ENCODE measurements at places on chromosomes 1 and 21. TPM values are rescaled to one million over a fixed set of nuclear protein-coding genes. Genes with fewer than 3 reads are reported as not detected.

ATP8B2 gene
- total RNA-seq: 105 TPM

GJB3 gene
- total RNA-seq: not detected

NUP210L gene
- 0.15 TPM for total RNA-seq

MYBPH gene
- total RNA-seq: not detected

TMEM51 gene
- total RNA-seq: 0.10 TPM

AQP10 gene
- total RNA-seq: not detected

DIO1 gene
- not detected for total RNA-seq

MAP1LC3C gene
- total RNA-seq: not detected

CYP2J2 gene
- total RNA-seq: 1.5 TPM

PLA2G4A gene
- not detected for total RNA-seq

TRIM67 gene
- total RNA-seq: not detected

CHI3L2 gene
- total RNA-seq: 23.9 TPM

KLHDC9 gene
- total RNA-seq: not detected

AMPD1 gene
- total RNA-seq: not detected

PTPRU gene
- total RNA-seq: 0.71 TPM

ELF3 gene
- total RNA-seq: 0.61 TPM

U2AF1 gene
- total RNA-seq: 5.5 TPM

SF3B4 gene
- 112 TPM for total RNA-seq

MSH4 gene
- total RNA-seq: 0.41 TPM

EXTL1 gene
- not detected for total RNA-seq

HCRTR1 gene
- total RNA-seq: not detected

LCE2C gene
- total RNA-seq: not detected

HSD3B2 gene
- total RNA-seq: not detected

FASLG gene
- 12.7 TPM for total RNA-seq

LY9 gene
- total RNA-seq: 3.0 TPM

IL6R gene
- 6.4 TPM for total RNA-seq

FCRL3 gene
- 0.12 TPM for total RNA-seq

LRRC3 gene
- total RNA-seq: 2.9 TPM

TEX35 gene
- not detected for total RNA-seq

KIAA1614 gene
- 0.37 TPM for total RNA-seq

GPR25 gene
- not detected for total RNA-seq

NMNAT2 gene
- 0.05 TPM for total RNA-seq

DCDC2B gene
- total RNA-seq: not detected

PTGFR gene
- total RNA-seq: not detected

SPRR1A gene
- not detected for total RNA-seq

GNG4 gene
- total RNA-seq: 3.7 TPM

ALX3 gene
- total RNA-seq: not detected

ANGPTL1 gene
- not detected for total RNA-seq

PAQR6 gene
- 8.3 TPM for total RNA-seq

SLC2A5 gene
- 0.39 TPM for total RNA-seq

GJA8 gene
- not detected for total RNA-seq

GNB1 gene
- total RNA-seq: 409 TPM

NEGR1 gene
- total RNA-seq: not detected

OR10K2 gene
- not detected for total RNA-seq

C1QTNF12 gene
- 1.5 TPM for total RNA-seq

OR2T4 gene
- total RNA-seq: not detected

PRDM16 gene
- total RNA-seq: 0.05 TPM

BEND5 gene
- 2.3 TPM for total RNA-seq

CYP4B1 gene
- total RNA-seq: 0.10 TPM

CFAP141 gene
- total RNA-seq: not detected

RPTN gene
- total RNA-seq: not detected

TSHB gene
- total RNA-seq: not detected

NLRP3 gene
- 0.27 TPM for total RNA-seq

PPIAL4G gene
- total RNA-seq: 1.0 TPM

PBX1 gene
- 0.37 TPM for total RNA-seq

ATP6V1G3 gene
- not detected for total RNA-seq
